ENCODE measurements at places on chromosomes 2 and 18. TPM values are rescaled to one million over a fixed set of nuclear protein-coding genes. Genes with fewer than 3 reads are reported as not detected.

- no peak overlapping the region for H3K27ac ChIP-seq
- DNase-seq, result no peak
- H3K4me1 ChIP-seq, result no peaks in the 10 kb centered on the region
- H3K36me3 ChIP-seq, result no peaks in the 10 kb centered on the region
- H3K27me3 ChIP-seq, result no peaks in the 10 kb centered on the region
Observed at GRCh38 chr2:34853646-34854045, 1254.5 kb upstream of the FAM98A start.

DNA sequence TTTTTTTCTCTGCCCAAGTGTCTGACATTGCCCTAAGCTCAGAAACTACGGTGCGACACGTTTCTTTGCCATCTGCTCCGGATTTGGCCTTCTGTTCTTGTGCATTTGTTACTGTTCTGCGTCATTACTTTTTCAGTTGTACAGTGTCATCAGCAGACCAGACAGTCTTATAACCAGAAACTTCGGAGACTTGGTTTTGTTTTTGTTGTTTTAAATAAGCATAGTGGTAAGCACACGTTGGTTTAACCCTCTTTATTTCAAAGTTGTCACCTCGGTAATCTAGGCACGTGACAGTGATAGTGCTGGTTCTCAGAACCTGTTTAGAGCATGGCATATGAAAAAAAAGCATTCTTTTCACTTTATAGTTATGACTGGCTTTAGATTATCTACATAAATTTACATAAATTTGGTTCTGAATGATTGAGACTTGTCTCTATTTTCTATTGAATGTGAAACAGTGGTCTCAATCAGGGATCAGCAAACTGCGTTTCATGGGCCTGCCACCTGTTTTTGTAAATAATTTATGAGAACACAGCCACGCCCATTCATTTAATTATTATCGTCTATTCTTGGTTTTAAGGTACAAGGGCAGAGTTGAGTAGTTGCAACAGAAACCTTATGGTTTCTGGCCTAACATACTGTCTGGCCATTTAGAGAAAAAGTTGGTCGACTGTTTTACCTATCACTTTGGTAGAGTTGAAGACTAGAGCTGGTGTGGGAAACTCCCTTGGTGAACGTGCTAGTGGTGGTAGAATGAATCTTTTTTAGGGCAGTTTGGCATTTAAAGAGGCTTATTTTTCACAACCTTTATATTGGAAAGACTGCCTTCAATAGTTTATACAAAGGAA, 106.5 kb downstream of the ZNF532 start:
- no peaks in the 10 kb centered on the region for H3K27me3 ChIP-seq
- H3K4me1 ChIP-seq, result no peaks in the 10 kb centered on the region
- H3K27ac ChIP-seq, result no peak overlapping the region
- no peak for DNase-seq
- H3K36me3 ChIP-seq, result peaks cover 5% of the 10 kb centered on the region

DNA sequence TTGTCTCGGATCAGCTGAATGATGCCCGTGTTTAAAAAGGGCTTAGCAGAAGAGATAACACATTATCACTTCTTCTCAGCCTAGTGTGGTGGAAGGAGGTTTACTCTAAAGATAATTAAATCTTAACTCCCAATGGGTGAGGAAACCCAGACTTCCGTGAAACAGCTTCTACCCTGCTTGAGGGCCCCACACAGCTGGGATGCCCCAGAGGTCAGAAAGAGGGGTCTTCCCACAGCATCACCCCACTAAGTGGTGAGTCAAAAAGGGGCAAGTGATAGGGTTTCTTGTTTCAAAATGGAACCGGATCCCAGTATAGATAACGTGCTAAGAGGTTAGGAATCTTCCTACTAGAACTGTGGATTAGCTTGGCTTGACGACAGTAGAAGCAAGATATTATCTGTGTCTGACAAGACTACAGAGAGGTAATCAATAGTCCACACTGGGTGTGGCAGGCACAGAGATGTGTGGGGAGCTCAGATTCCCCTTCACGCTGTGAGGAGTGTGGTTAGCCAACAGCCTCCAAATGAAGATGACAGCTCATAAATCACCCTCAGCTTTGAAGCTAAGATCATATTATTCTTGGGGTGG, 129.6 kb upstream of the COPS8 start:
- H3K36me3 ChIP-seq, result no peaks in the 10 kb centered on the region
- no peak for DNase-seq
- no peak overlapping the region for H3K27ac ChIP-seq
- no peaks in the 10 kb centered on the region for H3K4me1 ChIP-seq
- no peak overlapping the region for H3K4me3 ChIP-seq

DNA sequence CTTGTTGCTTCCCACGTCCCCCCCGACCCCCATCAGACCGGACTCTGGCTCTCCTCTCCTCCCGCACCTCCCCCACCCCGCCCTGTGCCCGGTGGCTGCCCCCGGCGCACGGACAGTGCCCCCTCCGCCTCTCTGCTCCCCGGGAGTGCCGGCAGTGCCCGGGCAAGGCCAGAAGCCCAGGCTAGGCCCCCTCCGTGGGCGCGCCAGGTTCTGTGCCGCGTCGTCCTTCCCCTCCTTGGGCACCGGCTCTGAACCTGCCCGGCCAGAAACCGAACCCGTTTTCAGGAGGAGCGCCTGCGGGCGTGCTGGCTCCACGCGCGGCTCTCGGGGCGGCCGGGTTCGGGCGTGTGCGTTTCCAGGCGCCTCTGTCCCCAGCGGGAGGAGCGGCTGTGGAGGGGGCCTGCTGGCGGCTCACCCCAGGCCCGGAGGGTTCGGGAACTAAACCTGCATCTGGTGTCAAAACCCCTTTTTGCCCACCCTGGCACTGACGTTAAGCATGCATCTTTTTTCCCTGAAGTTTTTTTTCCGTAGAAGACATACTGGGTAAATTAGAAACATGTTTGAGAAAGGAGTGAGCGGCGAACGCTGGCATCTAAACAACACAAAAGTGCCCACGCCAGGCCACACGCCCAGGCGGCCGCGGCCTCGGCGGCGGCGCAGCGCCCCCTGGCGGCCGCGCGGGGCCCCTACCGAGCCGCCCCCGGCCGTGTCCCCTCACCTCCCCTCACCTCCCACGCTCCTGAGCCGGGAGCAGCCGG, 123.9 kb upstream of the SLC1A4 start:
- H3K4me1 ChIP-seq, result peaks cover 18% of the 10 kb centered on the region
- H3K27ac ChIP-seq, result peak overlapping the region; percentile 84
- H3K36me3 ChIP-seq, result no peaks in the 10 kb centered on the region
- peak overlapping the region; percentile 63 for H3K4me3 ChIP-seq

- H3K4me1 ChIP-seq, result no peaks in the 10 kb centered on the region
- no peaks in the 10 kb centered on the region for H3K36me3 ChIP-seq
- H3K27ac ChIP-seq, result no peak overlapping the region
- H3K4me3 ChIP-seq, result no peak overlapping the region
Observed at GRCh38 chr2:217672472-217672871, 330.3 kb downstream of the TNS1 start.

GRCh38 chr2:26352892-26353291, 6.3 kb upstream of the ADGRF3 start:
- H3K4me1 ChIP-seq, result peaks cover 67% of the 10 kb centered on the region
- no peak overlapping the region for H3K4me3 ChIP-seq
- peak; percentile 62 for DNase-seq

GRCh38 chr2:176686328-176686727, 417.1 kb downstream of the MTX2 start:
- DNase-seq, result no peak
- H3K27me3 ChIP-seq, result peaks cover 3% of the 10 kb centered on the region
- H3K27ac ChIP-seq, result no peak overlapping the region
- no peaks in the 10 kb centered on the region for H3K36me3 ChIP-seq
- no peak overlapping the region for H3K4me3 ChIP-seq
- H3K4me1 ChIP-seq, result no peaks in the 10 kb centered on the region

DNA sequence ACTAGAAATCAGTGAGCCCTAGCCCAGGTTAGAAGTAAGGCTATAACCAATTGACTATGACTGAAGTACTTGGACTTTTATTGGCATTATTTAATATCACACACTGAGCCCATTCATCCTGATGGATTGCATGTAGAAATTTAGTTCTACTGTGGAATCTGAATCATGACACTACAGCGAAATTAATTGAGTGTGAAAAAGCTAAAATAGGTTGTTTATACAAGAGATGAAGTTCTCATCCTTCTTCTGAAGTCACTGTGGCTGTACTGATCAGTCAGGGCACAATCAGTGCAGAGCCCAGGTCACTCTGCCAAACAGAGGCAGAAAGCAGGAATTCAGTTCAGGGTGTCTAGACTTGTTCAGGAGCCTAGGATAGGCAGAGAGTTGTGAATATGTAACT, 158.9 kb downstream of the BABAM2 start:
- H3K4me3 ChIP-seq, result no peak overlapping the region
- no peak overlapping the region for H3K27ac ChIP-seq
- peaks cover 11% of the 10 kb centered on the region for H3K4me1 ChIP-seq
- H3K36me3 ChIP-seq, result no peaks in the 10 kb centered on the region
- DNase-seq, result no peak
- no peaks in the 10 kb centered on the region for H3K27me3 ChIP-seq

GRCh38 chr2:197707316-197708213, 2.4 kb downstream of the MARS2 start:
- H3K27me3 ChIP-seq, result no peaks in the 10 kb centered on the region
- peaks cover 4% of the 10 kb centered on the region for H3K36me3 ChIP-seq
- peaks cover 21% of the 10 kb centered on the region for H3K4me1 ChIP-seq

DNA sequence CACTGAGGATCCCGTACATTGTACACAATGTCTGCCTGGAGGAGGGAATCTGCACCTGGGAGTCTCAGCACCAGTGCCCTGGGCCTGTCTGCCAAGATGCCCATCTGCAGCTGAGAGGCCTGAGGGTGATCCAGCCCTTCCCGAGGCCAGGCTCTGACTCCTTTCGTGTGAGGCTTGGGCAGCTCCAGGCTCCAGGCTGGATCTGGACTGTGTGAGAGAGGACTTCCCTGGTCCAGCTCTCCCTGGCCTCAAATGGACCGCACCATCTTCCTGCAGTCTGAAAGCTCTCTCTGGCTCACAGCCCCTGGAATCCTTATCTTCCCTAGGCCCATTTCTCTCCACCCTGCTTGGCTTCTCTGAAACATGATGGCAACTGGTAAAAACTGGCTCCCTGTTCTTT, 324.6 kb downstream of the DYSF start:
- no peaks in the 10 kb centered on the region for H3K4me1 ChIP-seq
- DNase-seq, result no peak
- H3K27me3 ChIP-seq, result peaks cover 11% of the 10 kb centered on the region

DNA sequence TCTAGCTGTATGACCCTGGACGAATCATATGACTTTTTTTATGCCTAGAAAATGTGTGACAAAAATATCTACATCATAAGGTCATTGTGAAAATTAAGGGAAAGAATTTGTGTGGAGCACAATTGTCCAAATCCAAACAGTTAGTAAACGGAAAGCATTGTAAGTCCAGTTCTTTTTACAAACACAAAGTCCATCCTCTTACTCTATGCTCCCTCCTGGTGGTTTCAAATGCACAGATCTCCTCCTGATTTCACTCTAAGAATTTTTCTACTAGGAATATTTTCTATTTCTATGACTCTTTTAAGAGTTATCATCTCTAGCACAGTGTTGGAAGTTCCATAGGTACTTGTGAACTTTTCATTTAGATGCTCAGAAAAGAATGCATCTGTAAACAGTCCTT, 125.2 kb upstream of the ARL5A start:
- no peak for DNase-seq
- no peaks in the 10 kb centered on the region for H3K4me1 ChIP-seq
- H3K27me3 ChIP-seq, result peaks cover 6% of the 10 kb centered on the region
- no peak overlapping the region for H3K4me3 ChIP-seq
- H3K27ac ChIP-seq, result no peak overlapping the region

DNA sequence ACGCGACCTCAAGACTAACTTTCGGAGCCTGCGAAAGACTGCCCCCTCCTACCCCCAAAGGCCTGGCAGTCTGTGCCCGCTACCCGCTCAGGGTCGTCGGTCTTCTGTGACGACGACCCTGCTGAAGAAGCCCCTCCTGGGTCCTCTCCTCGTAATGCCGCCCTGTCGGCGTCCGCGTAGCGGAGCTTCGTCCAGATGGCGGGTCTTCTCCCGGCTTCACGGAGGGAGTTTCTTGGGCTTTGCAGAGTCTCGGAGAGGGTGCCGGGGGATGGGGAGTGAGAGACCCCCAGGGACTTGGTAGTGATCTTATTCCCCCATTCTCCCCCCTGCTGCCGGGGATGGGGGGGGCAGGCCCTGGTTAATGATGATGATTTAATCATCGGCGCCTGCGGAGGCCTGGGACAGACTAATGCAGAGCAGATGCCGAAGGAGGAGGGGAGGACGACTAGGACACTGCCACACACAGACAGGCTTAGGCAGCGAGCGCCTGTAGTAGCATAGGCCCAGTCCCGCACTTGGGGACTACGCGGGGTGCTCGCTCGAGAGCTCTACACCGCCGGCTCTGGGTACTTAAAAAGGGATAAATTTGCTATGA, 528 bp upstream of the PCGF1 start:
- peaks cover 10% of the 10 kb centered on the region for H3K36me3 ChIP-seq
- H3K27ac ChIP-seq, result peak overlapping the region; percentile 96
- H3K27me3 ChIP-seq, result peaks cover 22% of the 10 kb centered on the region
- H3K4me3 ChIP-seq, result peak overlapping the region; percentile 86
- DNase-seq, result no peak
- H3K4me1 ChIP-seq, result peaks cover 25% of the 10 kb centered on the region

DNA sequence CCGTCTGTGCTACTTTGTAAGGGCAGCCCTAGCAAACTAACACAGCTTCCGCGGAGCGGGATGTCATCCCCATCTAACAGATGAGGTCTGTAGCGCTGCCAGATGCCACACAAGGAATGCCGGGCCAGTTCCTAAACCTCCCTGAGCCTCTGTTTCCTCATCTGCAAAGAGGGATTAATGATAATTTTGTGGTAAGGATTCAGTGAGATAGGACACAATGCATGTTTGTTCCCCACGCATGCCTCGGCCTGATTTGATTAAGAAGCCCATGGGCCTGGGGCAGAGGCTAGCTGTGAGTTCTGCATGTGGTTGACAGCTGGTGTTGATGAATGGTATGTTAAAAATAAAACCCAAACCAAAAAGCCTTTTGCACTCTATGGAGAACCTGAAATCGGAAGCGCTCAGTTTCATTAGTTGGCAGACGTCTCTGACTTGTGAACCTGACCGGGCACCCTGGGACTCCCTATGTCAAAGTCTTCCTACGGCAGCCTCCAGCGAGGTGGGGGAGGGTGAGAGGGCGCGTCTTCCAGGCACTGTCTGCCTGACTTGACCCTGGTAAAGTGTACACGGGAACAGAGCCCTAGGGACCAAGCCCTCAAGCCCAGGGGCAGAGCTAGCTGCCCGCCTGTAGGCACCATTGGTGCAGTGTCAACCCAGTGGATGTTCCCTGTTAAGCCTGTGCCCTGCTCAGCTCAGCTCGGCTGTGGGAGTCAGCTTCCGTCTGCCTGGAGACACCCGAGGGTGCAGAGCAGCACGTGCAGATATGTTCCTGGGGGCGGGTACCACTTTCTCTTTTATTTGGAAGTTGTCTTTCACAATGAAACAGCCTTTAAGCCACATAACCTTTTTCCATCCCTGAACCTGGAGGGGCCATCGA, 14.8 kb upstream of the INHBB start:
- no peaks in the 10 kb centered on the region for H3K36me3 ChIP-seq
- DNase-seq, result no peak
- H3K4me1 ChIP-seq, result no peaks in the 10 kb centered on the region
- peaks cover 38% of the 10 kb centered on the region for H3K27me3 ChIP-seq
- H3K27ac ChIP-seq, result no peak overlapping the region

GRCh38 chr18:8662560-8663255, 42.6 kb upstream of the MTCL1 start:
- no peaks in the 10 kb centered on the region for H3K36me3 ChIP-seq
- no peak for DNase-seq
- no peak overlapping the region for H3K27ac ChIP-seq

Gene HOXD3
- not detected for polyA plus RNA-seq

Gene ELAC1
- polyA plus RNA-seq, result 5.9 TPM

Gene SIX3
- not detected for polyA plus RNA-seq

Gene TUBB8B
- polyA plus RNA-seq, result 0.30 TPM

Gene PAX3
- polyA plus RNA-seq, result not detected

Gene IMMT
- polyA plus RNA-seq, result 91.5 TPM

Gene CNTNAP5
- not detected for polyA plus RNA-seq

Gene COLEC11
- polyA plus RNA-seq, result not detected

Gene SLC11A1
- polyA plus RNA-seq, result 0.46 TPM
